ENCODE measurements at places on chromosomes 3 and 15.
A peak's percentile ranks its signal among the peaks of the same experiment; 100 is the strongest.

GRCh38 chr3:108528459-108529252 is 18.3 kb upstream of the MYH15 start:
- no peak for DNase-seq

GRCh38 chr3:102112704-102113230 is 263.5 kb downstream of the NFKBIZ start:
- no peak for DNase-seq

- no peak for DNase-seq
Observed at GRCh38 chr3:30729512-30729911, 123.1 kb downstream of the TGFBR2 start.

- no peak for DNase-seq
Observed at GRCh38 chr3:59480486-59480995, 430.7 kb upstream of the CFAP20DC start.

GRCh38 chr15:99977929-99978328 is 244.7 kb upstream of the LYSMD4 start:
- DNase-seq: no peak

DNA sequence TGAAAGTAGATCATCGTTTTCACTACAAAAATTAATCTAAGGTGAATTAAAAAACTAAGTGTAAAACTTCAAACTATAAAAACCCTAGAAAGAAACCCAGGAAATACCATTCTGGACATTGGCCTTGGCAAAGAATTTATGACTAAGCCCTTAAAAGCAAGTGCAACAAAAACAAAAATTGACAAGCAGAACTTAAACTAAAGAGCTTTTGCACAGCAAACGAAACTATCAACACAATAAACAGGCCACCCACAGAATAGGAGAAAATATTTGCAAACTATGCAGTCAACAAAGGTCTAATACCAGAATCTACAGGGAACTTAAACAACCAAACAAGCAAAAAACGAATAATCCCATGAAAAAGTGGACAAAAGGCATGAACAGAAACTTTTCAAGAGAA is 302.0 kb downstream of the CHST2 start:
- DNase-seq: no peak

DNA sequence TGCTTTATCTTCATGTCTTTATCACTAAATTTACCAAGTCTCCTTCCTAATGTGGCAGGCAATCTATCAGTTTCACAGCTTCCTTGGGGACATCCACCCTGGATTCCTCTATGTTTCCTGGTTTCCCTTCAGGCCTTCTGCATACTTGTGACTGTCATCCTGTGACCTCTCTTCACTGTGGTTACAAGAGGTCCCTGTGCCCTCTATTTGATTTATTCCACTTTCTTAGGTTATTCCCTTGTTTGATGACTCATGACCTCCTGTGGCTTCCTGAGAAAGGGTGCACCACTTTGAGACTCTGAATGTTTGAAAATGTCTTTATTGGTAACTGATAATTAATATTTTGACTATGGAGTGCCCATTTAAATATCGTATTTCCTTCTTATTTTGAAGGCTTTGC is 60.5 kb upstream of the KY start:
- no peak for DNase-seq

DNA sequence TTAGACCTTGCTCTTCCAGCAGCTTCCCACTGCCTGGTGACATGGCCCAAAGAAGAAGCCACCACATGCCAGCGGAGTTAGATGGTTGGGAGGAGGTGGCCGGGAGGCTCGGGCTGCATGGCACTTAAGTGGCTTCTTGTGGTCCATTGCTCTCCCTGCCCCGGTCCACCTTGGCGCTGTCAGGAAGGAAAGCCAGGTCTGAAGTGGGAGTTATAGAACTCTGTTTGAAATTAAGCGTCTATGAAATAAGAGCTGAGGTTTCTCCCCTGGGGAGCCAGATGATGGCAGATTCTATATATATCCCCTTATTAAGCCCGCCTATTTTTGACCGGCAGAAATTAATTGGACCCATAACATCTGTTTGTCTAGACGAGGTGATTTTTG is 61.2 kb downstream of the ITGA11 start:
- DNase-seq: no peak

DNA sequence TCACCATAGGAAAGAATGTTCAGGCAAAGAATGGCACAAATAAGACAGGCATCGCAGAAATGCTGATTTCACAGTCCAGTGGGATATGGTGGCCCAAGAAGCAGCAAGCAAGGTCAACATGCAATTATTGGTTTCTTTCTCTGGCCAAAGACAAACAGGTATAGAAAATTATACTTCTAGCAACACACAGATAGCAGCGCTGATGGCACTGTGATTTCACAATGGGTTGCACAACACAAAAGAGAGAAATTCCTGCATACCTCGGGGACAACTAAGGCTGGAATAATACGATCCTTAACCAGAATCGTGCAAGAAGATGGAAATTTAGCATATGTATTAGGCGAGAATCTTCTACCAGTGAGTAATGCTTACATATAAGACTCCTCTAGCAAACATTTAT is 76.3 kb upstream of the NR2F2 start:
- no peak for DNase-seq

- no peak for DNase-seq
Observed at GRCh38 chr15:82081914-82082762, 36.3 kb upstream of the MEX3B start.

DNA sequence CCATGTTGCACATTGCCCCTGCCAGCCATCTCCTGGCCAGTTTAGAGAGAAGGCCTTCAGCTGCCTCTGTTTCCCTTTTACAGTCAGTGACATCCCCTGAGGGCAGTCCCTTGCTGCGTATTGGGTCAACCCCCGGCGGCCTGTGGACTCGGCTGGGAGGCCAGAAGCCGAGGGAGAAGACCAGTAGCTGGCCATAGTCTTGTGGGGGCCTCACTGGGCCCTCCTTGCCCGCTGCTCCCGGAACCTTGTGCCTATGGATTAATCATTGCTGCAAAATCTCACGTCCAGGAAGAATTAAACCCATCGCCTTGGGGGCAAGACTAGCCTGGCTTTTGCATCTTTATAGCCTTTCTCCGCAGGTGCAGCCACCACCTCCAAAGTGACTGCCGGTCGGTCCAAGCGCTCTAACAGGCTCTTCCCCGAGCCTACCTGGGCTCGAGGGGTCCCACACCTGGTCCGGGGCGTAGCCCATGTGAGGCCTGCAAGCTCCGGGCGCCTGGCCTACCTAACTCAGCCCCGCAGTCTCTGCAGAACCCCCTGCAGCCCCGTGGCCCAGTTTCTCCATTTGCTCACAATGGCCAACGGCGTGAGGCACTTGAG is 870 bp upstream of the CHAC1 start:
- no peak for DNase-seq

- no peak for DNase-seq
Observed at GRCh38 chr3:112777811-112778210, 68.9 kb downstream of the CD200R1L start.

- DNase-seq: peak; percentile 96
Observed at GRCh38 chr3:197959891-197960693, at the start of gene LMLN. Gene LMLN (plus strand): TSS chr3:197960217. CDS start chr3:197960246, 29 bp downstream.

GRCh38 chr3:12486916-12487315 is 2.6 kb downstream of the TSEN2 start:
- no peak for DNase-seq

DNA sequence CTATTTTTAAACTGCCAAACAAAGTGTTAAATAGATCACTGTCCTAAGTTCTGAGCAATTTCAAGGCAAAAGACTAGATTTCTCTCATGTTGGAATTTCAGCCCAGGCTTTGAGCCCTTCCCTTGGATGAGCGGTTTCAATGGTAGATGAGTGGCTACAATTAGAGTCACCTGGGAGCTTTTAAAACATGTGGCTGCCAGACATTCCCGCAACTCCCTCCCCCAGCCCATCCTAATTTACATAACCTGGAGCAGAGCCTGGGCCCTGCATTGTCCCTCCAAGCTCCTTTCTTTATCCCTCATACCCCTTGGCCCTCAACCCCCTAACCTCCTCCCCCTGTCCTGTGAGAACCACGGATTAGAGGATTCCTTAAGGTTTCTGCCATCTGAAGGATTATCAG is 357.5 kb upstream of the UMPS start:
- no peak for DNase-seq

GRCh38 chr3:16927485-16927884 is 42.7 kb downstream of the PLCL2 start:
- no peak for DNase-seq

GRCh38 chr3:195908694-195909581 is 587 bp upstream of the TNK2 start:
- no peak for DNase-seq

GRCh38 chr15:41557673-41558399 is 1.2 kb upstream of the TYRO3 start:
- no peak for DNase-seq

- no peak for DNase-seq
Observed at GRCh38 chr3:73148206-73148605, 86.7 kb downstream of the EBLN2 start.

DNA sequence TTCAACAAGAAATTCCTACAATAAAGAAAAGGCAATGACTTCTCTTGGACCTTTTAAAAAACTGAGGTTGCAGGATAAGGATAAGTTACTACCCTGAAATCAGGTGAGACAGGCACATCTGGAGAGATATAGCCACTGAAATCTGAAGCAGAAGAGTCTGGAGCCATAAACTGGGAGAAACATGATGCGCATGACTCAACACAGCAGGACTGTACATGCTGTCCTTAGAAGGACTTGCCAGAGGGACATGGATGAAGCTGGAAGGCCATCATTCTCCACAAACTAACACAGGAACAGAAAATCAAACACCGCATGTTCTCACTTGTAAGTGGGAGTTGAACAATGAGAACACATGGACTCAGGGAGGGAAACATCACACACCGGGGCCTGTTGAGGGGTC is 1020.2 kb downstream of the AGBL1 start:
- no peak for DNase-seq

DNA sequence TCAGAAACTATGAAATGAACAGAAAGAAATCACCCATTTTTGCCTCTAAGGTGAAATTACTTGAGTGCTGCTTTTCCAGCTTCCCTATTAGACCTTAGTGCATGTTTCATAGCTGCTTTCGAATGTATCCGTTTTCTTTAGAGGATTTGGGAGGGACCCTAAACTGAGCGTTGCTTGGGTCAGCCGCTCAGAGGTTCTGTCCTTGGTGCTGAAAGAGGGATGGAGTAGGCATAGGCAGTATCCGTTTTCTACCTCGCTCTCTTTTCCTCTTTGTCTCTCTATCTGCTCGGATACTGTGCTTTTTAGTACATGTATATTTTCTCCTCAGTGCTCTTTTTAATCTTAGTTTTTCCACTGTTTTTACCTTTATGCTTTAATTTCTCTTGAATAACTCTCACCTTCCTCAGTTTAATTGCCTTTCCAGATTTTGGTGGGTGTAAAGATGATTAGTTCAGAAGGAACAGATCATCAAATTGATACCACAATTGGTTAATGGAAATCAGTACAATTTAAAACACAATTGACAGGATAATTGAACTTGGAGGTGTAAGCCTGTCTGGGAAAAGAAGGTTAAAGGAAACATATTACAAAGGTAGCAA is at the start of gene DRD3:
DRD3 (minus strand) TSS at position 283 of the 599 bp plus-strand sequence. CDS start 7,060 bp downstream, outside the sequence.
- DNase-seq: no peak

GRCh38 chr3:185382154-185382553 is 19.2 kb downstream of the MAP3K13 start:
- DNase-seq: no peak

DNA sequence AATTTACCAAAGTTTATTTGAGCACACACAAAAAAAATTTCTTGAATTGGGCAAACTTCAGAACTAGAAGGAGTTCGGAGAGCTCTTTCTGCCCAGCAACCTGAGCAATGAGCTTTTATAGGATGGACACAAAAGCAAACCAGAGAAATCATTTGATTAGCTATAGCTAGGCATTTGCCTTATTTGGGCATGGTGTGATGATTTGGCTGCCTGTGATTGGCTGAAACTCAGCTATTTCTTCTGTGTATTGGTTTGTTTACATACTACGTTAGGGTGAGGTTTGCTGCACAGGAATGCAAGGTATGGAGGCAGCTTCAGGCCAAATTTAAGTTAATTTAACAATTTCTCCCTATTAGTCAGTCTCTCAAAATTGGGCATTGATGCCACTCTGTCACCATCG is 65.1 kb downstream of the NEK11 start:
- no peak for DNase-seq

- no peak for DNase-seq
Observed at GRCh38 chr15:26634319-26634718, 138.5 kb downstream of the GABRB3 start.

- no peak for DNase-seq
Observed at GRCh38 chr15:63163217-63163616, 5.9 kb upstream of the RPS27L start.

GRCh38 chr15:55827204-55827603 is 84.3 kb upstream of the PRTG start:
- DNase-seq: no peak

GRCh38 chr3:33131331-33132018 is 17.7 kb downstream of the CRTAP start:
- DNase-seq: no peak

DNA sequence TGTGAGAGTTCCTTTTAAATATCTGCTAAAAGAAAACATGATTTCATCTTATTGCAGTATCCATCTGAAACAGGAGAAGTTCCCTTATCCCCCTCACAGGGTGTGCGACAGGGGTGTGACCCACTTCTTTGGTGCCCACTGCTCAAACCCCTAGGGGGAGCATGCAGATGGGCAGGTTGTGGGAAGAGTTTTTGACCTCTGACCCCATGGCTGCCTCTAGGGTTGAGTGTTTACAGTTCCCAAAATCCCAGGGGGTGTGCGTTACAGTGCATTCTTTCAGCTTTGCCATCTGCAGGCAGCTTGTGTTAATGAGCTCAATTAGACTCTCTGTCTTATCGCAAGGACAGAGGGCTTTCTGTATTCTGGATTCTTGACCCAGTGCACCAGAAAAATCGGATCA is 443.2 kb upstream of the FRG2C start:
- DNase-seq: no peak

DNA sequence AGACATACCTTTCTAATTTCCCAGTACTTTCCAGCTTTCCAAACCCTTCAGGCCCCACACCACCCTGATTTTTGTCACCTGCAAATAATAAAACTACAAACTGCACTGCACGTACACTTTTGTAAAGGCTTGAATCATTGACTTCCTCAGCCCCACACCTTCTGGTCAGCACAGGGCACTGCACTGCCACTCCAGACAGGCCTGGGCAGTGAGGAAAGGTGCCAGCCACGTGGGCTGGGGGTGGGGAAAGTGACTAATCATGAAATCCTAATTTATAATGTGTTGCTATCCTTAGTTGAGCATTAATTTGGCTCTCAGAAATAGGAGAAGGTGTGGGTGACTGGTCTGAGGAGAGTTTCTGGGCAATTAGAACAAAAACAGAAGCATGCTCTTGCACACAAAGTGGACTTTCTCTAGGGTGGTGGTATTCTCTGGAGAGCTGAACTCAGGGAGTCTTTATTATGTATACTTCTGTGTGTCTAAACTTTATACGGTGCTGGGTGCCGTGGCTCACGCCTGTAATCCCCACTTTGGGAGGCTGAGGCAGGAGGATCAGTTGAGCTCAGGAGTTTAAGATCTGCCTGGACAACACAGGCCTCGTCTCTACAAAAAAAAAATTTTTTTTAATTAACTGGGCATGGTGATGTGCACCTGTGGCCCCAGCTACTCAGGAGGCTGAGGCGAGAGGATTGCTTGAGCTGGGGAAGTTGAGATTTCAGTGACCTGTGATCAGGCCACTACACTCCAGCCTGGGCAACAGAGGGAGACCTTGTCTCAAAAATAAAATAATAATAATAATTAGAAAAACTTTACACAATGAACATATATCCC is 58.2 kb upstream of the FLNB start:
- DNase-seq: no peak

All from left lobe of liver (tissue), 2 donors.